NCI-H446 treated with DMSO at 0.1 percent for 48 hours (cell line): ENCODE measurements at places on chromosomes 6 and 20.

DNA sequence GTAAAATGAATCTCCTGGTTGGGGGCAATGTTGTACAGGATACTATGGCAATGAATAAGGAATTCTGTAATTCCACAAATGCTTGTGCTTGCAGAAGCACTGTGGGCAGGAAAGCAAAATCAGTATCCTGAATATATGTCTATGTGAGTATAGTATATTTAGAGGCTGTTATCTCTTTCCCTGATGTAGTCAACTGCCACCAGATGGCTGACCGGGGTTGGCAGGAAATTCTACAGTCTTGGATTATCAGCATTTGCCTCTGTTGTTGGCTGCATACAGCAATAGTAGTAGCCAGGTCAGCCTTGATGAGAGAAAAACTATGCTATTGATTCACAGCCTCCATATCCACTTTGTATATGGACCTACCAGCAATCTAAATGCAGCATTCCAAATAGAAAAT, 425.1 kb upstream of the JAG1 start:
- no peak for DNase-seq

- DNase-seq: peak; percentile 43
These were observed 8.9 kb upstream of the AHI1 start for GRCh38 chr6:135506270-135506997.

- DNase-seq: no peak
These were observed 462.6 kb downstream of the HDGFL1 start for GRCh38 chr6:23031986-23032385.

DNA sequence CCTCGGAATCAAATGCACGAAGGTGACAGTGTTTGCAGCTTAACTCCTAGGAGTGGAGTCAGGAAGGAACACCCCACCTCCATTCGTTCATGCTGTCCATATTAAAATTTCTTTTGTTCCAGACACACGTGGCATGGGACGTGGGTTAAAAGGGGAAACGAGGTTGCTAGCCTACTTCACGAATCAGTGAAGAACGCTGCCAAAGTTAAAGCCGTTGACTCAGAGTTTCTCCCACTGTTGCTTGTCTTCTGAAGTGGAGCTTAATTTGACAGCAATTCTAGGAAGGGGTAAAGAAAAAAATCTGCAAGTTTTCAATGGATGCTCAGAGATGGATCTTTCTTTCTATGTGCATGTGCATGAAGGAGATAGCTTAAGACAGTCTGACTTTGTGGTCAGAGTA, 499.1 kb downstream of the CD83 start:
- DNase-seq: no peak

DNA sequence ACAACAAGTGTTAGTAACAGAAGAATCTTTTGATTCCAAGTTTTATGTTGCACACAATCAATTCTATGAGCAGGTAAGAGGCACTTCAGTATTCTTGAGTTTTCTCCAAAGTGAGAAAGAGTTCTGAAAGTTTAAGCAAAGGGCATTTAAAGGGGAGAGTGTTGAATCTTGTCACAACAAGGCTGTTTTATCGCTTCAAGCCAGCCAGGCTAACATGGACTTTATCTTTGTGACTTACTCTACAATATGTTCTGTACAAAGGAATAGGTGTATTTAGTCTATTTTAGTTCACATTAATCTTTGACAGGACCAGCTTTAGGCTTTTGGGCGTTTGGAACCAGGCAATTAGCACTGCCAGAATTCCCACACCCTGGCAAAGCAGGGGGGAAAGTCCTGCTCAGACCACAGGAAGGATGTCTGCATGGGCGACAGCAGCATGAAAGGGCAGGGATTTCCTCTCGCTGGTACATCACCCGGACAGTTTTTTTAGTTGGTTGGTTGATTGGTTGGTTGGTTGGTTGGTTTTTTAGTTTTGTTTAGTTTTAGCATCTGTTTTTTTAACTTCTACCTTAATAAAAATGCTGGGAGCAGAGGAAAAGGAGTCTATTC, 395.4 kb upstream of the SOX4 start:
- no peak for DNase-seq

DNA sequence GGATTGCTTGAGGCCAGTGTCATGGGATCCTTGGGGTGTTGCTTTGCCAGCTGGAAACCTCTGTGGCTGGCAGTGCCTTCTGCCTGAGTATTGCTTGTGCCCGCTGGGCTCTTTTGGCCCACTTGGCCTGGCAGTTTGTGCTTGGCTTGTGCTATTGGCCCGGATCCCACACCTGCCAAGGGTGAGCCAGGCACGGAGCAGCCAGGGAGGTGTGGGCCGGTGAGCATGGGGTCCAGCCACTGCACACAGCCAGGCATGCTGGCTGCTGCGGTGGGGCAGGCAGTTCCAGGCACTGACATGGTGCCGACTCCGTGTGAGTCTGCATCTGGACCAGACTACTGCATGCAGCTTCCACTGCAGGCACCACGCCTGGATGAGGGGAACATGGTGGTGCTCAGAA, 62.5 kb upstream of the SYNCRIP start:
- DNase-seq: no peak

DNA sequence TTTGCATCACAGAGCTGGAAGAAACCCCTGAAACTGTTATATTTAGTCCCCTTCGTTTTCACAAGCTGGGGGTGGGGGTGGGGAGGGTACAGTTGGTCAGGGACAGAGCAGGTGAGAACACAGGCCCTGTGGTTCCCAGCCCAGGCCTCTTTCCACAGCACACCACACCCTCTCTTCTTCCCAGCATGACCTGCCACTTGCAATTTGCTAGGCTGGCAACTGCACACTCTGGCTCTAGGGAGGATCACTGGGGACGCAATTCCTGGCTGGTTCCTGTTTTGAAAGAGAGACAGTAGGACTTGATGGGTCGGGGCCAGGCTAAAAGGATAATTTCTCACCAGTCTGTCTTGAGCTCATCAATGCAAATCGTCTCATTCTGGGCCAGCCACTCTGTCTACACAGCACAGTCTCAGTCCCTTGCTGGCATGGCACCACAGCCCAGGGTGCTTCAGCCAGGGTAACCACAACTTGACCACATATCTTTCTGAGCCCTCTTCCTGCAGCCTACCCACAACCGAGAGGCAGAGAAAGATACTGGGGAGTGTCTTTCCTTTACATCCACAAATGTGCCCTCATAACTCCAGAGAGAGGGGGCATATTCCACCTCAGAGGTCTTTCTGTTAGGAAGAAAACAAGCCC, 41.7 kb upstream of the EMILIN3 start:
- no peak for DNase-seq

DNA sequence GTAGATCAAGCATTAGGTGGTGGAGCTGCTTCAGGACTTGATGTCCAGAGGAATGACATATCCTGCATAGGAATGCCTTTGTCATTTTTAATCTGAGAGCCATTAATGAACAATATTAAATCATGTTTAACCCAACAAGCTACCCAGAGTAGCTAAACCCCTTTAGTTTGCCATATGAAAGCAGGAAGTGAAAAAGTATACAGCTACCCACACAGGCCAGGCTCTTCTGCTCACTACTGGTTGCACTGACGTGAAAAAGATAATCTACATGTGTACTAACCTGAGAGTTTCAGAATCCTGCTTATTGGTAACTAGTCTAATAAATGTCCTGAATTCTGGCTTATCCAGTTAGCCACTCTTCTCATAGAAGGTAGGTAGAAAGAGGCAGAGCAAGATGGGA, 19.9 kb downstream of the GLYATL3 start:
- DNase-seq: no peak

DNA sequence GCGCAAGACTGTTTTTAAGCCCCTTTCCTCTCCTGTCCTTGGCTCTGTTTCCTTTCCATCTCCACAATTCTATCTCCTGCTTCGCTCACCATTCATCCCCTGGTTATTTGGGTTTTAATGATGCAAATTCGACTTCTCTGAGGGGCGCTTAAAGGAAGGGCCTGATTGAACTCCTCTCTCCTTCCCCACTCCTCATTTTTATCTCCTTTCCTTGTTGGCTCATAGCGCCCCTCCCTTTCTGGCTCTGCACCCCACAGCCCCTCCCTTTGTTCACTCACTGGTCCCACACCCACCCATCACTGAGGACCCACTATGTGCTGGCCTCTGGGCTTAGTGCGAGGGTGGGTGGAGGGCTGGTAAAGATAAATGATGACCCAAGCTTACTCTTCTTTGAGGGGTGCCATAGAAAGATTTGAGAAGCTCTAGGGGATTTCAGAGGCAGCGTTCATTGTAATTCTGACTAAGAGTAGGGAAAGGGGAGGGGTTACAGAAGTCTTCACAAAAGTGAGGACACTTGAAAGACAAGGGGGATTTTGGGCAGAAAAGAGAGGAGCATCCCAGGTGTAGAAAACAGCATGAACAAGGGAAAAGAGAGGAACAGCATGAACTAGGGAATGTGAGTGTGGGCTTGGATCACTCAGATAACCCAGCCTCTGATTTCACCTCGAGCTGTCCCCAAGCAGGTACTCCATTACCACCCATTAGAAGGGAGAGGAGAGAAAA, 507.8 kb downstream of the CD83 start:
- DNase-seq: no peak

DNA sequence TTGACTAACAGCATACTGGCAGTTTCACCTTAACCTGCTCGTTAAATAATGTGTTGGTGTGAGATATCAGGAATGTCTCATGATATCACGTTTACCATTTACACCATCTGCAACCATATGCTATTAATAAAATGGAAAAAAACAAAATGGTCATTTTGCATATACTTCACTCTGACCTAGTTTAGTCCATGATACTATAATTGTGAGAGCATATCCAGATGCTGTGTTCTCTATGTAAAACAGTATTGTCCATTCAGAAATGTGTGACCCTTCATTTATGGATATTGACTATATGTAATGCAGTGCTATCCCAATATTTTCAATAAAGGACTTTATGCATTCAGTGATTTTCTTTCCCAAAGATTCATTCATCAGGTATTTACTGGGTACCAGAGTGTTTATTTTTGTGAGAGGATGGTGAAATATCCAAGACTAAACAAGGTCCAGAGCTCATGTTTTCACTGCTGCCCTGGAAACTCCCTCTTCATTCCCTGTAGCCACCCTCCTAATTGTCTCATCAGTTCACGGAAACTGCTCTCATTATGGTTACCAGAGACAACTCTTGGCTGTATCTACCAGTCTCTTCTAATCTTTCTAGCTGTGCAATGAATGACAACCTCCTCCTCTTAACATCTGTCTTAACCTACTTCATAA, 25.7 kb upstream of the HINT3 start:
- no peak for DNase-seq

DNA sequence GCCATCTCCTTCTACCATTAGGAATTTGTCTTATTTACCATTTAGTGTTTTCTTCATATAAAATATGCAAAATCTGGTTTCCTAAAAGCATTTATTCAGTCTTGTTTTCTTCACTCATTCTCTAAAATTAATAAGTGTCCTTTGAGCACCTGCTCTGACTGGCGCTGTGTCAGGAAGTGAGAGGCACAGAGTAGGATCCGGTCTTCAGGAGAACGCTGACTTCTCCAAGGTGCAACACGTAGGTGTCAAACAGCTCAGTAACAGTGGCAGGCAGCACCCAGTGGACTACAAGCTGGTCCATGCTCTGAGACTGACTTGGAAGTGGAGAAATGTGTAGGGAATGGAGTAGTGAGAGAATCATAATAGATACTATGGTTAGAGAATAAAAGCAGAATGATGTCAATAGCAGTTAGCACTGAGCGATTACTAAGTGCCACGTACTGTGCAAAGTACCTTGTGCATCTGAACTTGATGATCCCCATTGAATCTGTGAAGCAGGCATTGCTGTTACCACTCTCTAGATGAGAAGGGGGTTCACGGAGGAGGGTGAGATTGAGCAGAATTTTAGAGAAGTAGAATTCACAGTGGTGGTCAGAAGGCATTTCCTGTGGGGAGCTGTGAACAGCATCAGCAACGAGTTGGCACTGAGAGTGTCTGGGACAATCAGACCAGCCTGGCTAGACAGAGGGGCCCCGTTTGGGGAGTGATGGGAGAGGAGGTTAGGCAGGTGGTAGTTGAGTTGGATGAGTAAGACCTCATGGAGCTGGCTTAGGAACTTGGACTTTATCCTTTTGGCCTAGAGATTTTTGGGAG, 569.8 kb downstream of the QKI start:
- no peak for DNase-seq

GRCh38 chr6:111834356-111834755, 38.9 kb downstream of the FYN start:
- DNase-seq: no peak

GRCh38 chr20:25081065-25081729, 744 bp downstream of the VSX1 start:
- DNase-seq: no peak

DNA sequence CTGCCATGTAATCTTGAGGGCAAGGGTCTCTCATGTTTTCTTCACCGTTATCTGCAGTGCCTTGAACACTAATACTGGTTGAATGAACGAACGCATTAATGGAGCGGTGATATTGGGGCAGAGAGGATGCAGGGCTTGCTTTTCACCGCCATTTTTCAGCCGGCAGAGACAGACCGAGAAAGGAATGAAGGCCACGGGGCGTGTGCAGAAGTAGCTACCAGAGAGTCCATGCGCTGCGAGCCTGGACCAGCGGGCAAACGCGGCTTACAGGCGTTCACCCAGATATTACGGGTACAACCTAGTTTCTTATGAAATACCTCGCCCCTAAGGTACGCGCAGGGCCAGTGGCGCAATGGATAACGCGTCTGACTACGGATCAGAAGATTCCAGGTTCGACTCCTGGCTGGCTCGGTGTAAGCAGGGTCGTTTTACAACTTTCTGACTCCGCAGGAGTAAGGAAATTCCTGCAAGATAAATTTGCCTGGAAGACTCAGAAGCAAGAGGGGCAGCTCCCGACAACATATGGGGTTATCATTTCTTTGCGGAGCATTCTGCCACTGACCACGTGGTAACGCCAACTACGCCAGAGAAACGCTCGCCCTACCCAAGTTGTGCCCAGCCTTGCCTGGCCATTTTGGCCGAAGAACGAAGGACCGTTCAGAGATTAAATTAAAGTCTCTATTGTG, 863 bp upstream of the HMGN4 start:
- peak; percentile 96 for DNase-seq

GRCh38 chr6:79469376-79470246, 67.6 kb downstream of the LCA5 start:
- no peak for DNase-seq

DNA sequence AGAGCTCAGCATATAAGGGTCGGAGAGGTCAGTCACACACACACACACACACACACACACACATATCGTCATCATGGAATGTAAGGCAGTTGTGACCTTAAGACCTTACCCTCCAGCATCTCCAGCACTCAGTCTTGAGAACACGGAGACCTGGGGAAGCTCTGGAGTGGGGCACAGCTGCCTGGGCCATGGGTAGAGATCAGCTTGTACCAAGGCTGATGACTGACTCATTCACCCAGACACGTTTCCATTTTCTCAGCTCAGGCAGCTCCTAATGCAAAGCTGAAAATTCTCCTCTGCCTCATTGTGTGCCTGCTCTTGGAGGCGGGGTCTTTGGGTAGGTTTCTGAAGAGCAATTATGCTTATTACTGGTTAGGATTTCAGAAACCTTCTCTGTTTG, 38.3 kb upstream of the PDYN start:
- no peak for DNase-seq
